C1 segment of cervical spinal cord (tissue), 14 donors: ENCODE measurements at places on chromosomes 5 and 9.

DNA sequence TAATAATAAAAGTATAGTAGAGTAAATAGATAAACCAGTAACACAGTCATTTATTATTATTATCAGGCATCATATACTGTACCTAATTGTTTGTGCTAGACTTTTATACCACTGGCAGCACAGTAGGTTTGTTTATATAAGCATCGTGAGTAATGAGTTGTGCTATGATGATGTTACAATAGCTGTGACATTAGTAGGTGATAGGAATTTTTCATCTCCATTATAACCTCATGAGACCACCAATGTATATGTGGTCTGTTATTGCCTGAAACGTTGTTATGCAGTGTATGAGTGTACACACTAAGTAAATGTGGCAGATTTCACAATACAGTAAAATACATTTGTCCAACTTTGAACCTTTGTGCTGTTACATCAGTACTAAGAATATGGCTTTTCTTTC is 72.7 kb upstream of the SPATA31D4 start:
- no peak for DNase-seq

GRCh38 chr5:149432911-149433401 is 53.9 kb upstream of the IL17B start:
- no peak for DNase-seq

DNA sequence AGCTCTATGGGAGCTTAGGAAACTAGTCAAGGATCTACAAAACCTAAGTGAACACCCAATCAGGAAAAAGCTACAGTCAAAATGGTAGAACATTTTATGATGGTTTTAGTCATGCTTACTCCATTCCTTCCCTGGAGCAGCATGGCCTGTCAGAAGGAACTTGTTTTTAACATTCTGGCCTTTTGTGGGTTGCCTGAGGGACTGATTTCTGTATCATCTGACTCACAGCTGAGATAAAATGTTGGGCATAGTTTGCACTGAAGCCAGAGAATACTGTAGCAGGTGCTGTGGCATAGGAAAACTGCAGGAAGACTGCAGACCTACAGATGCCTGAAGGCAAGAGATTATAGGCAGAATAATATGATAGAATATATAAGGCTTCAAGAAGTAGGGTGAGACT is 719.6 kb upstream of the GRAMD2B start:
- DNase-seq = no peak

DNA sequence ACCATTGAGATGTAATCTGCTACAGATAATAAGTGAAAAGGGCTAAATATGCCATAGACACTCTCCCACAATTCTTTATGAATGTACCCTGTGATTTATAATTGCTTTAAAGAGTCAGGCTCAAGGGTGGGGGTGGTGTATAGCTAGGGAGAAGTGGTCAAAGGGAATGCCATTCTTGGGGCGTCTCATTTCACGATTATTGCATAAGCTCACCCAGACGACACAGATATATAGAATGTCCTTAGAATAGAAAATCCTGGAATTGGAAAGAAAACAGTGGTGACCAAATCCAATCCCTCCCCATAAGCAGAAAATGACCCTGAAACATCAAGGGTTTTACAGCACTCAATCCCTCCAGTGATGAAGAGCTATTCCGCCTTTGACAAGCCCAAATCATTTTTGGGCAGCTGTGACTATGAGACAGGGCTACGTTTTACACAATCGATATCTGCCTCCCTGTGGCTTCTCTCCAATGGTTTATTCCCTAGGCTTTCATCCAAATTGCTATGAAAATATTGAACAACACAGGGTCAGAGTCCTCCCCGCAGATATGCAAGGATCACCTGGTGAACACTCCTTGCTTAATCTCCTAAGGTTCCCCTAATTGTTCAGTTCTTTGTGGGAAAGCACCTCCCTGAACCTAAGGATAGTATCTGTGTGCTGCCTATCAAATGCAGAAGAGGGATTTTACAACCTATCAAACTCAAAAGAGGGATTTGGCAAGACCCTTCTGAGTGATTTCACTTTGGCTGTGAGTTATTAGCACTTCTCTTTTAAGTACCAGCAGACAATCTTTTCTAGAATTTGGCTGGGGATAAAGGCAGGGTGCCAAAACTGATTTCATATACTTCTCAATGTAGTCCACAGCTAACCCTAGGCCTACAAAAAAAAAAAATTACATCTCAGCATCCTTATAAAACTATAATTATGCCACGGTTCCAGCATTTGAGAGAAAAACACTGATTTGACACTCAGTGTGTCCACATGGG is 144.9 kb upstream of the CDH6 start:
- DNase-seq = no peak

DNA sequence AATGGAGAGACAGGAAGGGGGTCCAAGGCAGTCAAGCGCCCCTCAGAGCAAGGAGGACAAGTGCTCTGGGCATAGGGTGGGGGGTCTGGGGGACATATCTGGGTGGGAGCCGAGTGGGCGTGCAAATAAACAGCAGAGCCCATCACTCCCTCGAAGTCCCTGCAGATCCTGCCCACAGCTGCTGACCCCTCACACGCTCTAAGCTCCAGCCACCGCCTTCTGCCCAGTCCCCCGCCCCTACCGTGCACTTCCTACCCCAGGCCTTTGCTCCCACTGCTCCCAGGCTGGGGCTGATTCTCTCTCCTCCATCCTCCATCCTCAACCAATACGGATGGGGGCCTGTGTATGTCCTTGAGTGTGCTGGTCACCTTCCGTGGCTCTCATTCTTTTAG is 16.9 kb upstream of the ALDH1B1 start:
- DNase-seq = no peak

DNA sequence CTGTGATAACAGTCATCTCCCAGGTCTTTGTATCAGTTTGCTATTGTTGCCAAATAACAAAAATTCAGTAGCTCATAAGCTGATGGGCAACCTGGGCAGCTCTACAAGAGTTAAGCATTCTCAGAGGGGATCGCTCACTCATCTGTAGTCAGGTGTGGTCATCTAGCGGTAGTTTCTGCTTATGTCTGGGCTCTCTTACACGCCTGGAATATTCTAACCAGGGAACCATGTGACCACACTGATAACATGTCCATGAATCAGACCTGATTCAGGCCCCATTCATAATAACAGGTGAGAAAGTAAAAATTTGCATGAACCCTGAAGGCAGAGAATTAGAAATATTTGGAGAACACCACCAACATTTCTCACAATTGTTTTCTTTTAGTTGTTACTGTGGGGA is 576.1 kb downstream of the SLCO4C1 start:
- DNase-seq = no peak
